ENCODE measurements at places on chromosomes 6 and 20.

- DNase-seq: no peak
These were observed 356 bp upstream of the IRAK1BP1 start for GRCh38 chr6:78867020-78867369.

DNA sequence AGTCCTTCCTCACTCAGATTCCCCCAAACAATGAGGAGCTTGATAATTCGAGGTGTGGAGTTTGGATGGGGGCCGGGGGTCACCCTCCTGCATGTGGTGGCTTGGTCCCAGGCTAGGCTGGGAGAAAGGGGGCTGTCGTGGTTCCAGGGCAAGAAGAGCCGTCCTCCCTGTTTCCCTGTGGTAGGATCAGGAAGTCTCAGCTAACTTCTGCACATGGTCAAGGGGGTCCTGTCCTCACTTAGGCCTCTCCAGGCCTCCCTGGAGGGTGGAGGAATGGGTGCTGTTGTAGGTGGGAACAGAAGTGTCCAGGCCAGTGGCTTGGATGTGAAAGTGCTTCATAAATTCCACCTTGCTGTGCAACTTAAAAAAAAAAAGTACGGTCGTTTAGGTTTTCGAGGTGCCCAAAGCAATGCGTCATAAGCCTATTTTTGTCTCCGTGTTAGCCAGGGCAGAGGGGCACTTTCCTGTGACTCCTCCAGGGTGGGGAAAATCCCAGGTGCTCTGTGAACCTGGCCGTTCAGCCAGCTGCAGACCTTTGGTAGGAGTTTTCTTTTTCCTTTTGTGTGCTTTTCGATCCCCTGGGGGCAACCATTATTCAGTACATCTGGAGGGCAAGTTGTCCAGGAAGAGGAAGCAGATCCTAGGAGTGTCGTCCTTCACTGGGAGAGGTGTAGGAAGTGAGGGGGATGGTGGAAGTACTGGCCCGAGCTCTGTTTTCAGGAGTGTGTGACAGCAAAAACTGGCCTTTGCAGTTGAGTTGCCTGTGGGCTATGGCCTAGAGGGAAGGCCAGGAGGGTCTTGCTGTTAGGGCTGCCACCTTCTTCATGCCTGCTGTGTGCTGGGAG is 9.6 kb downstream of the IGF2R start:
- DNase-seq: no peak

- DNase-seq: no peak
These were observed 219.8 kb downstream of the LAMA2 start for GRCh38 chr6:129102741-129103140.

GRCh38 chr20:1440024-1440423 is 26.6 kb downstream of the NSFL1C start:
- DNase-seq: no peak

DNA sequence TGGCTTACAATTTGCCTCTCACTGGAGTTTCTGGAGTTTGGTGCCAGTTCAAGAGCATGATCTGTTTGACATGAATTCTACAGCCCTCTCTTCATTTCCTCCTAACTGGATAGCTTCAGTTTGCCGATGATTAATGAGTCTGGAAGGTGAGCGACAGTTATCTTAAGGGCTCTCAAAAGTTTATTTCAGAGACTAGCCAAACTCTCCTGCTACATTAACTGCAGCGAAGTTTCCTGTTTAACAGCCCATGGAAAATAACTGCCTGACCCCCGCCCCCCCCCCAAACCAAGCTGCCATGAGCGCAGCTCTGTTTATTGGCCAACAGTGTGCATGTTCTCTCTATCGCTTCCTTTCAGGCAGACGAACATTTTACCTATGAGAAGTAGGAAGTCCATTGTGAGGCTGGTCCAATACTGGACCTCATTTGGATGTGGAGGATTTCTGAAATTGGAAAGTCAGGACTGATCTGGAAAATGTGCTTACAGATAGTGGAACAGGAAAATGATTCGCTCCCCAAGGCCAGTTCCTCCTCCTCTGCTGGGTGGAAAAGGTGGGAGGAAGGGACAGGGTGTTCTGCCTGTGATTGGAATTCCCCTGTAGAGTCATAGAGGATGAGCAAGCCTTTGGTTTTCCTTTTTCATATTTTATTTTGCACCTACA is 522.2 kb upstream of the JAG1 start:
- DNase-seq: no peak

- no peak for DNase-seq
These were observed 3.0 kb downstream of the CFB start for GRCh38 chr6:31948753-31949413.

GRCh38 chr6:11783524-11784064 is 5.0 kb upstream of the ADTRP start:
- DNase-seq: no peak

DNA sequence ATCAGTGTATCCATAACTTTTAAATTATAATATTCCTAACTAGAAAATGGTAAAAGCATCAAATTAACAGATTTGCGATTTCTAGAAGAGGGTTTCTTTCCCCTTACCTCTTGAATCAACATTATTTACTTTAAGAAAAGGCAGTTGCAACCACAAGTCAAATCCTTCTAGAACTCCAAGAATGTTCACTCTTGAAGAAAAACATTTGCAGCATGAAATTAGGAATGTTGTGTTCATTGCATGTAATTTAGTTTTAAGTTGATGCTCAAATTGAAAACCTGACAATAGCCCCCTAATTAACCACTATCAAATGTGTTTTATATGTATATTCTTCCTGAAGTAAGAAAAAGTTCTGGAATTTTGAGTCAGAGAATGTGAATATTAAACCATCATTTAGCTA is 2.3 kb upstream of the REV3L start:
- no peak for DNase-seq

DNA sequence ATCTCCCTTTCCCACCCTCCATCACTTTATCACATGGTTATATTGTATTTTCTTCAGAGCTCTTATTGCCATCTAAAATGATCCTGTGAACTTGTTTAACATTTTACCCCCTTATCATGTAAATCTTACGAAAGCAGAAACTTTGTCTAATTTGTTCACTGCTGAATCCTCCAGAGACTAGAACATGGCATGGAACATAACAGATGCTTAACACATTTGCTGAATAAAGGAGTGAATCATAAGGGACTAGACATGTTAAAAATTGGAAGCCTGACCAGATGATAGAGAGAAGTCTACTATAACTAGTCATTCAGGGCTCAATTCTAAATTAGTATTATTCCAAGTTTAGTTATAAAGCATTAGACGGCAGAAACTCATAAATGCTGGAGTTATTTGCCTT is 73.3 kb downstream of the MAN1A1 start:
- no peak for DNase-seq

DNA sequence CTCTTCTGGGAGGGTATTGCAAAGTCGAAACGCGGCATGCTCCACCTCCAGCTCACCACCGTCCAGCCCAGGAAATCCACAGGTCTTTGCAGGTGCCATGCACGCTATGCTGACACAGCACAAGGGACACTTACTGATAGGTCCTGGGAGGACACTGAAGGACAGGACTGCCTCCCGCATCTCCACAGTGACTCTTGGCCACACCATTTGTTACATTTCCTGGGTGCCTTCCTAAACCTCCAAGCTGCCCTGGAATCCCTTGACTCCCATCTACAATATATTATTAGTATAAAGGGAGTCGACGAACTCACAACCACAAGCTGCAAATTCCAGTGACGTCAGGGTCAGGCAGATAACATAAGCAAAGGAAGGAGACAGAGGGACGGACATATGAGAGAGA is 106.9 kb downstream of the JPH2 start:
- DNase-seq: no peak

DNA sequence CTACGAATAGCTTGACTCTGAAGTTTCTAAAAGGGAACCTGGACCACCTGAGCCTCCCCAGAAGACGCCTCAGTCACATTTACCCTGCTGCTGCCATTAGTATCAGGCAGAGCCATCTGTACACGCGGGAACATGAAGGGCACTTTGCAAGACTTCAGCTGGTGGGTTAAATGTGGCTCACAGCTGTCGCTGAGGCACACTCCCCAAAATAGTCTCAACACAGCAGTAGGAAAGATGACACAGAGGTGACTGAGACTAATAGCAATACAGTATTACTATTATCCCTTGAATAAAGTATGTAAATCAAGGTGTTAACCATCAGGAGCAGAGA is 29.0 kb downstream of the PSMB1 start:
- DNase-seq: no peak

GRCh38 chr6:1255636-1256365 is 56.1 kb upstream of the FOXQ1 start:
- DNase-seq: no peak

DNA sequence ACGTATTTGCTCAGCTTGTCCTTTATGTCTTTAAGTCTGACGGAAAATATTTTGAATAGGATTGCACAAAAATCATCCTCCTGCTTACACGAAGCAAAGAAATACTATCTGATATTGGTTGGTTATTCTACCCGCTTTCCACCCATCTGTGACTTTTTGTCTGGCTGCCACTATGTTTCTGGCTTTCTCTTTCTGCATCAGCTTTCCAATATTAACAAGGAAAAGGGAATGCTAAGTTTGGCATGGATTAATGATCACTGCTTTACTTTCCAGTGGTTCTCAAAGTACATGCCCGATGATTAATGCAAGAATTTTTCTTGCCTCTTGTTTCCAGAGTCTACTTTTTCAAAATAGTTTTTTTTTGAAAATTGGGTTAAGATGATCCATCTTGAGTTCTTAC is 57.0 kb downstream of the RNF144B start:
- no peak for DNase-seq

- DNase-seq: no peak
These were observed 124.0 kb downstream of the EDN1 start for GRCh38 chr6:12414096-12414675.

DNA sequence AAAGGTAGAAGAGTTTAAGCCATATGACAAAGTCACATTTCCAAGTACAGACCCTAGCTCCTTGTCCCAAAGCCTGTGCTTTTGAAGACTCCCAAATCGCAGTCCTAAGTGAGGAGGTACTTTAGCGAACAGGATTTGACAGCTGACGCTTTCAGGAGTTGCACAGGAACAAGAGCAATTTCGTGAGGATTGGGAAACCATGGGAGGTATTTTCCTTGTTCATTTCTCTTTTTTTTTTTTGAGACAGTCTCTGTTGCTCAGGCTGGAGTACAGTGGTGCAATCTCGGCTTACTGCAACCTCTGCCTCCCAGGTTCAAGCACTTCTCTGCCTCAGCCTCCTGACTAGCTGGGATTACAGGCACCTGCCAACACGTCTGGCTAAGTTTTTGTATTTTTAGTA is 150.6 kb downstream of the MTHFD1L start:
- DNase-seq: no peak

GRCh38 chr6:4031442-4031841 is 47.5 kb downstream of the FAM217A start:
- DNase-seq: no peak

DNA sequence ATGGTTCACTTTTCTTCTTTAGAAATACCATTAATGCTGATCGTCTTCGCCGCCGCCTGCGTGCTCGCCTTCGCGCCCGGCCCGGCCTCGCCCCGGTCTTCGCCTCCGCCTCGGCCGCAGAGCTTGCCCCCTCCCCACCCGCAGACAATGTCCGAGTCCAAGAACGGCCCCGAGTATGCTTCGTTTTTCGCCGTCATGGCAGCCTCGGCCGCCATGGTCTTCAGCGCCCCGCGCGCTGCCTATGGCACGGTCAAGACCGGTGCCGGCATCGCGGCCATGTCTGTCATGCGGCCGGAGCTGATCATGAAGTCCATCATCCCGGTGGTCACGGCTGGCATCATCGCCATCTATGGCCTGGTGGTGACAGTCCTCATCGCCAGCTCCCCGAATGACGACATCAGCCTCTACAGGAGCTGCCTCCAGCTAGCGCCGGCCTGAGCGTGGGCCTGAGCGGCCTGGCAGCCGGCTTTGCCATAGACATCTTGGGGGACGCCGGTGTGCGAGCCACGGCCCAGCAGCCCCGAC is 4.8 kb upstream of the PRPH2 start:
- no peak for DNase-seq

All from left kidney (tissue), 8 donors.